Activated CD8-positive, alpha-beta memory T cell treated with anti-CD3 and anti-CD28 coated beads, Interleukin-2, amount 10 ng/mL, durations not matched to agents 7 days and 5 days (primary cell): ENCODE measurements at places on chromosomes 7 and 10. TPM values are rescaled to one million over a fixed set of nuclear protein-coding genes. Genes with fewer than 3 reads are reported as not detected.

- no peak for DNase-seq
These were observed 15.2 kb downstream of the GPR85 start for GRCh38 chr7:113071465-113071864.

GRCh38 chr7:26705567-26705966, 158.8 kb downstream of the SKAP2 start:
- no peak for DNase-seq

- DNase-seq, result peak; percentile 31
These were observed 50.1 kb upstream of the GDF10 start for GRCh38 chr10:47249881-47250280.

GRCh38 chr7:130912862-130913638, 179.0 kb upstream of the KLF14 start:
- peak; percentile 92 for DNase-seq

DNA sequence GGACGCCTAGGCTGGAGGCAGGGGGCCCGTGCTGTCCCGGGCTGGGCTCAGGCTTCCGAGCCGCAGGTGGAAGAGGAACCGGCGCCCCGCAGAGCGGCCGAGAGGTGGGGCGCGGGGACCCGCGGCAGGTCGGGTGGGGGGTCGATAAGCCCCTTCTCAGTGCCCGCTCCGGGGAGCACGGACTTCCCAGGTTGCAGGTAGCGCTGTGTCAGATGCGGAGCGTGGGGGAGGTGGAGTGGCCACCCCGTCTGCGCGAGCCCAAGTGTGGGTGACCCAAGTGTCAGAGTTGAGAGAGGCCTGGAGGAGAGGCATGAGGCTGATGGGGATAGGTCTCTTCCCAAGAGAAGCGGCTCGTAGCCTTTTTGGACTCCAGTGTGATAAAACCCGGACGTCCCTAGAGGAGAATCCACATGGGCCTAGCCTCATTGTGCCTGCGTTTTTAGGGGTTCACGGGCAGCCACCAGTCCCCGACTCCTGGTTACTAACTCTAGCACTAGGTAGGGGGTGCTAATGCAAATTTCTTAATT, 580 bp downstream of the EEPD1 start:
- DNase-seq, result peak; percentile 45

Gene C10orf90
- total RNA-seq, result not detected

Gene KCP
- 0.20 TPM for total RNA-seq

Gene NEURL1
- total RNA-seq, result 2.2 TPM

Gene IL6
- total RNA-seq, result not detected

Gene GPR26
- total RNA-seq, result not detected

Gene OR2A1
- total RNA-seq, result not detected

Gene CAV1
- total RNA-seq, result not detected
